ENCODE measurements at places on chromosomes 5 and 9.

DNA sequence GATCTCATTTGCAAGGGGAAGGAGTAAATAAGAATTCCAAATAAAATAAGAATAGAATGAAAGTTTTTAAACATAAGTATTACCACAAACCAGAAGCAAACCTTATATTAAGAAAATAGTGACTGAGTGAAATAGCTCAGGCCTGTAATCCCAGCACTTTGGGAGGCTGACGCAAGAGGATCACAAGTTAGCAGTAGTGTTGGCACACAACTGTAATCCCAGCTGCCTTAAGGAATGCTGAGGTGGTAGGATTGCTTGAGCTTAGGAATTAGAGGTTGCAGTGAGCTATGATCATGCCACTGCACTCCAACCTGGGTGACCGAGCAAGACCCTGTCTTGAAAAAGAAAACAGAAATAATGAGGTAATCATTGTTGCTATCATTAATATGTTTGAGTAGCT is 47.0 kb downstream of the APC start:
- DNase-seq = no peak

DNA sequence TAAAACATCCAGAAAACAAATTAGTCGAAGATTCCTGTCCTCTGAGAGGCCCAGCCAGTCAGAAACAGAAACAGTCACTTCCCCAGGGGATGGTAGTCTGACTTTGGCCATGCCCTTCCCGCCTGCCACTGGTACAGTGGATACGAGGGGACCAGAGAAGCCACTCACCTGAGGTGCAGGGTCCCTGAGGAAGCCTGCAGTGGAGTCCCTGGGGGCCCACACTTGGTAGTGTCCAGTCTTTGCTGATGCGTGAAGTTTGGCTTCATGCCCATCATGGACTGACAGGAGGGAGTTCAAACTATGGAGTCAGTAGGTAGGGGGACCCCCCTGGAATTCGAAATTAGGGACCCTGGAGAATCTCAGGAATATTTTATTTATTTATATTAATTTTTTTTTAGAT is 147.5 kb downstream of the DAB2IP start:
- DNase-seq = no peak

DNA sequence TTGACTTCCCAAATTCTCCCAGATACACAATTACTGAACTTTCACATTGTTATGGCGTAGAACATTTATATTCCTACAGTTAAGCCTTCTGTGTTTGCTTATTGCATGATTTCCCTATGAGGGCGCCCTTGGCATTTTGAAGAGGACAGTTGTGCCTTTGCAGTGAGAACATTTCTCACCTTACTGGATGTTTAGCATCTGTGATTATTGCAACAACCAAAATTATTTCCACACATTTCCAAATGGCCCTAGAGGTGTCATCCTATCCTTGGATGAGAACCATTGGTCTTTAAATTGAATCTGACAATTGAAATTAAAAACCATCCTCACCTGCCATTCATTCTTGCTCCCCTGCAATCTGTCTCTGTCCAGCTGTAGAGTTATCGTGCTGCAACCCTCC is 104.0 kb downstream of the MAMDC2 start:
- no peak for DNase-seq

DNA sequence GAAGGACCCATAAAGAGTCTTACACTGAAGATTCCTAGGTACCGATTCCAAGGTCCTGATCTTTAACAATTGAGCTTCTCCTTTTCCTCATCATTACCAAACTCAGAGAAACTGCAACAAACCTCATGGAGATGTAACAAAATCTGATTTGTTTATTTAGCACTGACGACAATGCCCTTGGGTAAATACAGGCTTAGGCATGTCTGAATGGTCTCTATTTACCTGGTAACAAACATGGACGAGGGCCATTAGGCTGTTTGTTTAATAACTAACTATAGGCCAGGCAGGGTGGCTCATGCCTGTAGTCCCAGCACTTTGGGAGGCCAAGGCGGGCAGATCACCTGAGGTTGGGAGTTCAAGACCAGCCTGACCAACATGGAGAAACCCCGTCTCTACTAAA is 333.3 kb downstream of the AGTPBP1 start:
- no peak for DNase-seq

- no peak for DNase-seq
These were observed 203.3 kb downstream of the ADAMTS12 start for GRCh38 chr5:33688526-33688925.

DNA sequence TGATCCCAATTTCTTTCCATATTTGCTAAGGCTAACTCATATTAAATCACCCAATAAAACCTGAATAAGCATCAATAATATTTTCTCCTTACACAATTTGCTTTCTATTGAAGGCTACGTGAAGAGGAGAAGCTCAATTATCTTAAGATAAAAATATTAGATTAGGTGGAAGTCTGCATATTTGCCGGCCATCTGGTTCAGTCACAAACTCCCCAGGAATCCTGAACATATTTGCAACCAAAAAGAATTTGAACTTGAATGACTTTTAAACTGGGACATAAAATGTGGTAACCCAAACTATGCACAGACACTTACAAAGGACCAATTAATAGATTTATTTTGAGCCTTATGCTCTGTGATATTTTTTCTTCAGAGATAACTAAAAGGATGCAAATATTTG is 92.3 kb downstream of the HAPLN1 start:
- DNase-seq = no peak

- no peak for DNase-seq
These were observed 629.2 kb downstream of the BNC2 start for GRCh38 chr9:16241231-16241630.

DNA sequence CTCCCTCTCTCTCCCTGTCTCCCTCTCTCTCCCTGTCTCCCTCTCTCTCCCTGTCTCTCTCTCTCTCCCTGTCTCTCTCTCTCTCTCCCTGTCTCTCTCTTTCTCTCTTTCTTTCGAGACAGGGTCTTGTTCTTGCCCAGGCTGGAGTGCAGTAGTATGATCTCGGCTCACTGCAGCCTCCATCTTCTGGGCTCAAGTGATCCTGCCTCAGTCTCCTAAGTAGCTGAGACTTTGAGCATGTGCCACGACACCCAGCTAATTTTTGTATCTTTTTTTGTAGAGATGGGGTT is 14.3 kb downstream of the TRIO start:
- no peak for DNase-seq

DNA sequence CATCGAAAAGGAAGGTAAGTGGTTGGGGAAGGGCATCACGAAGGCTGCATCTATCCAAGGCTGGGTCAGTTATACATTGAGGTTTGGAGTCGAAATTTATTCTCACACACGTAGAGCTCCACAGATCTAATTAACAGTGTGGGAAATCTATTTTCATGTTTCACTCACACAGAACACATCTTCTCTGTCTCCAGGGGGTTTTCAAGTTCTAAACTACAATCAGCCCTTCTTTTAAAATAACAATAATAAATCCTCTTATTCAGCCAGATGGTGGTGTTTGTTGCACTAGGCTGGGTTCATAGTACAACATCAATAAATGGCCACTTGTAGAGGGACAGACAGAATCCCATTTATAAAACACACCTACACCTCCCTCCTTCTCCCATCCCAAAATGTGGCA is 174.5 kb upstream of the KLF9 start:
- no peak for DNase-seq

- no peak for DNase-seq
These were observed 5.5 kb upstream of the LYSMD3 start for GRCh38 chr5:90534922-90535321.

DNA sequence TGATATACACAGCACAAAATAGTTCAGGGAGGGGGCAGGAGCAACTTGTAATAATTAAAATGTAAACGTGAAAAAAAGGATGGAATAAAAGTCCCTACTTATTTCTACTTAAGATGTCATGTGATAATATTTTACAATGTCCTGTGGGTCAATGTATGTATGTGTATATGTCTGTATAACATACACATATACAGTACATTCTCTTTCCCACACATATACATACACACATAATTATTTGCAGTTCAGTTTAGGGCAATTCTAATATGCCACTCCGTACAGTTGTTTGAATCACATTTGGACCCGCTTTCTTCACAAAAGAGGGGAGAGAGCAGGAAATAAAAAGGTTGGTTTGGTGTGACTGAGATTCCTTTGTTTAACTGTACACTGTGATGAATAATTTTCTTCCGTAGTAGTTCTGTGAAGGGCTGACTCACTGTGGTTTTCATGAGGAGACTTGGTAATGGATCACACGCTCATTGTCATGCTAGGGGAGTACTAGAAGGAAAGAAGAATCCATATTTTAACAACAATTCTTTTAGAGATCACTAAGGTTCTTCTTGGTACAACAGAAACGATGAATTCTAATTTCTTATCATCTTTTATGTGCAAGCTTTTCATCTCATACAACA is 26.2 kb upstream of the ACOT12 start:
- DNase-seq = no peak

DNA sequence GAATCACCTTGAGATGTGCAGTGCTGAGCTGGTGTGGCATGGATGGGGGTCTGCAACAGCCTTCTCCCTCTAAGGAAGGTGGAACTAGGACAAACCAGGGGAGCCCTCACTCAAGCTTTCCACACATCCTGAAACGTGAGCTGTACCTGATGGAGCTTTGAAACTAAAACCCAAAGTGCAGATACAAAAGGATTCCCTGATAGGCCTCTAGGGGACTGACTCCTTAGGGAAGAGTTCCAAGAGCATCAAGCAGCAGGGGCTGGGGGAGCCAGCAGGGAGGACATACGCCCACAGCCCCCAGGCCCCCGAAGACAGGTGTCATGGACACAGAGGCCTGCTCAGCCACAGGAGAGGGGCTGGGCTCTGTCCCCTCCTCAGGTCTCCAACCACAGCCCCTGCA is 17.7 kb downstream of the ARHGEF37 start:
- no peak for DNase-seq

DNA sequence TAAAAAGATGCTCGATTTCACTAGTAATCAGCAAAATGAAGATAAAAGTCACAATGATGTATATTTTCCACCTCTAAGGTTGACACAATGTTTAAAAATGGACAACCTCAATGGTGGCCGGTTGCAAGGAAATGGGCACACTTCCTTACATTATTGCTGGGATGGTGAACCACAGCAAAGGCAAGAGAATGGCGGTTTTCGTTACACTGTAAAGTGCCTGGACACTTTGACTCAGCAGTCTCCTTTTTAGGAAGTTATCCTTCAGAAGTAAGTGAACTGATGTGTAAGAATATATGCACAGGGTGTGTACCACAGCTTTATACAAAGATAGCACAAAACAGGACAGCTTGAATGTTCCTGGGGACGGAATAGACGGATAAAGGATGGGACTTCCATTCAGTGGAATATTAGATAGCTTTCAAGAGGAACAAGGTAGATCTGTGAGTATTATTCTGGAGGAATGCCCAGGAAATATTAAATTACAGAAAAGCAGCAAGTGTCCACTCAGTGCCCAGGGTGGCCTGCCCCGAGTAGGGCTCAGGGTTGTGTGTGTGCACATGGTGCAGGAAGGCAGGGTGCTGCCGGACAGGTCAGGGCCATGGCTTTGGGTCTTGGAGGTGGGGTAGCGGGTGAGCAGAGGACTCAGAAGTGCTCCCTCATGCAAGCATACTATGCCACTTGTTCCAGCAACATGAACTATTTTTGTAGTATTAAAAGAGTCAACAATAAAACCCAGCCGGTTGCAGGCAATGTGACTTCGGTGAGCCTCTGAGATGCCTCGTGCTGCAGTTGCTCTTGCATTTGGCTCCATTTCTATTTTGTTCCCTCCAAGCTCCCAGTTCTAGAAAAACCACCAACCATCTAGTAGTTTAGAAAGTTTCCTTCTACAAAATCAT is 24.5 kb downstream of the GADD45G start:
- DNase-seq = no peak

DNA sequence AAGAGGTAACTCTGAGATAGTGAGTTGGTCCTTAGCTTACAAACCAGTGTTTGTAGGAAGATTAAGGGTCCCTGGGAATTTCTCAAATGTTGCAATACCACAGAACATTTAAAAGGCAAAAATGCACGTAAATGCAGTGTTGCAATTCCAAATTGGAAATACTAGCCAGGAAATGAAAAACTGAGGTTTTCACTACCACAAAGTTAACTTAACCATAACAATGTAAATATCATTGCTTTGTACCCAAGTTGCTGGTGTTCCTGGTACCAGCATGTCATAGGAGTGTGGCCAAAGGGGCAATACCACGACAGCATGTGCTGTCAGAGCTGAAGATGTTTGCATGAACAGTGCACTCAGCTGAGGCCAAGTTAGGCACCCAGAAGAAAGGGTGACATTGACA is 382.9 kb downstream of the GLIS3 start:
- DNase-seq = no peak

DNA sequence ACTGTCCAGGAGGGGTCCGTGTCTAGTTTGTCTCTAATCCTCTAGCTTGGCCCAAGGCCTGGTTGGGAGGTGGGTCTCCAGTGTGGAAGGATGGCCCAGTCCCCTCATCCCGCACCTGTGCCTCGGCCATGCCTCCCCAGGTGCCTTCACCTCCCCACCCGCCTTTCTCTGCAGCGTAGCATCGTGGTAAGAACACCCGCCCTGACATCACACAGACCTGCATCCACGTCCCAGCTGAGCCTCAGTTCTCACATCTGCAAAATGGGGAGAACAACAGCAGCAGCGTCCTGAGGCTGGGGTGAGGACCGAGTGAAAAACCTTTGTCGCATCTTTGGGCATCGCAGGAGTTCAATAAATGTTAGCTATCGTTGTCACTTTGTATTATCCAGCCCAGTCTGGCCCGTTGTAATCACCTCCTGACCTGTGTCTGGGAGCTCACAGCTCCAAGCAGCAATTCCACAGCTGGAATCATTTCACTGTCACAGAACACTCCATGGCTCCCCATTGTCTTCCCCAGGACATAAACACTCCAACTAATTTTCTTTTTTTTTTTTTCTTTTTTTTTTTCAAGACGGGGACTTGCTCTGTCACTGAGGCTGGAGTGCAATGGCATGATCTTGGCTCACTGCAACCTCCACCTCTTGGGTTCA is 181.2 kb upstream of the IER5L start:
- no peak for DNase-seq

DNA sequence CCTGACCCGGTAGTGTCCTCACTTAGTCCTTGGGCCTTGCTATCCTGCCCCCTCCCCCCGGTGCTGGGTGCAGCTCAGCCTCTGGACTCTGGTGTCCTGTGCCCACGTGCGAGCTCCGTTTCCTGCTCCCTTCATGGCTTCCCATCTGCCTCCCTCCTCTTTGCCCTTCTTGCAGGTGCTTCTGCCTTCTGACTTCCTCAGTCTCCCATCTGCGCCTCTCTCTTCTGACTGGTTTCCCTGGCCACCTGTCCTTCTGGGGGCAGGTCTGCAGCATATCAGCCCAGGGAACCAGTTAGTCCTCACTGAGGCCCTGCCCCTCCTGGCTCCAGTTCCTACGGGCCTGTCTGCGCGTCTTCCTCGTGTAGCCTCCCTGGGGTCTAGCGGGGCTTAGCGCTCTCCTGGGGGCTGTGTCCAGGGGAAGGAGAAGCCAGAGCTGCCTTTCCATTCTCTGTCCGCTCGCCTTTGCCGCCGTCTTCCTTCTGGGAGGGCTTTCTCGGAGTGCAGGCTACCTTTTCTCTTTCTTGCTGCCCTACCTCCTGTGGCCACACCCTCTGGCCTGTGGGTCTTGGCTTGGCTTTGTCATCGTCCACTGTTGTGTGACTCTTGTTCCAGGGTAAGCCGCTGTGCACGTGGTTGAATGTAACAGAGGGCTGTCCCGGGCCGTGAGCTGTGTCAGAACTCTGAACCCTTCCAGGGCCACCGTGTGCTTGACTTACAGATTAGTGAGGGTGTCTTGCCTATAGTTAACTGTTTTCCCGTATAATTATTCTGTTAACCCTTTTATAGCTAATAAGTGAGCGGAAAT is 51.8 kb downstream of the EHMT1 start:
- no peak for DNase-seq

GRCh38 chr5:107012371-107012770 is 658.4 kb downstream of the EFNA5 start:
- DNase-seq = no peak

- DNase-seq = no peak
These were observed 15.1 kb downstream of the NR6A1 start for GRCh38 chr9:124756011-124756410.

Data from 8988T (cell line).